Stimulated activated CD4-positive, alpha-beta T cell treated with anti-CD3 and anti-CD28 coated beads, Interleukin-2, amount 100 ng/mL, for 4 hours (primary cell): ENCODE measurements at places on chromosomes 11 and 22.

GRCh38 chr11:20122131-20122530 is 38.1 kb downstream of the DBX1 start:
- no peak for DNase-seq

GRCh38 chr11:3046190-3046589 is 11.0 kb downstream of the CARS1 start:
- DNase-seq, result no peak

- no peak for DNase-seq
Measured at GRCh38 chr11:106670069-106670468, 348.2 kb downstream of the GUCY1A2 start.

DNA sequence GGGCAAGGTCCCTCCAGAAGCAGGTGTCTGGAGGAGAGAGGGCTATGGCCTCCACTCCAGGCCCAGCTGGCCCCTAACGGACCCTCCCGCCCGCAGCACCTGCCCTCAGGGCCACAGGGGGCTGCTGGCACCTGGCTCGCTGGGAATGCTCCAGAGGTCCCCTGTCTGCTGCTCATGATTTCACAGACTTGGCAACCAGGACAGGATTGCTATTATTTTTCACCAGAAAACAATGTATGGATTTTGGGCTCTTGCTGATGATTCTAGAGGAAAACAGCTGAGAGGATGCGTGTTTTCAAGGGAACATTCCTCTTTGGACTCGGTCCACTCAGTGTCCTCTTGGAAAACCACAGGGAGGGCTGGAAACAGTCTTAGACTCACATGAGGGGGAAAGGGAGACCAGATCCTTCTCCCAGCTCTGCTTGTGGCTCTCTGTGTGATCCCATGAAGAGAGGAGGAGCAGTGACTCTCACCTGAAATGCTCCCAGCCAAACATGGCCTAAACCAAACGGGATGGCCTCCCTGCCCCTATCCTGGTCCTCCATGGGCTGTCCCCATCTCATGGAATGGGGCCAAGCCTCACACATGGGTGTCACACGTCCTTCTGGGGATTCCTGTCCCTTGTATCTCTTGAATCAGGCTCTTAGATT is 15.8 kb downstream of the MYEOV start:
- no peak for DNase-seq

GRCh38 chr11:92277871-92278270 is 53.3 kb downstream of the FAT3 start:
- DNase-seq, result no peak

DNA sequence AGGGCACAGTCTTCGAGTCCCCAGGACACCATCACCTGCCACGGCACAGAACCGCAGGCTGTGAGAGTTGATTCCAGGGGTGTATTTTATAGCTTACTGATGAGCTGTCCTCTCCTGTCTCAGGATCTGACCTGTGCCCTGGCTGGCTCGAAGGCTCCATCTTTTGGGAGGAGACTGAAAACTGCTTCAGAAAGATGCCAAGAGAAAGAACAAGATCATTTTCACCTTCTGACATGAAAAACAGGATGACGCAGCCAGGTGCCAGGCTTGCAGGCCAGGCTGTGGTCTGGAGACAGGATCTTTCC is 2.2 kb downstream of the MRGPRD start:
- DNase-seq, result no peak

- no peak for DNase-seq
Measured at GRCh38 chr11:60821827-60822599, 19.9 kb upstream of the CCDC86 start.

DNA sequence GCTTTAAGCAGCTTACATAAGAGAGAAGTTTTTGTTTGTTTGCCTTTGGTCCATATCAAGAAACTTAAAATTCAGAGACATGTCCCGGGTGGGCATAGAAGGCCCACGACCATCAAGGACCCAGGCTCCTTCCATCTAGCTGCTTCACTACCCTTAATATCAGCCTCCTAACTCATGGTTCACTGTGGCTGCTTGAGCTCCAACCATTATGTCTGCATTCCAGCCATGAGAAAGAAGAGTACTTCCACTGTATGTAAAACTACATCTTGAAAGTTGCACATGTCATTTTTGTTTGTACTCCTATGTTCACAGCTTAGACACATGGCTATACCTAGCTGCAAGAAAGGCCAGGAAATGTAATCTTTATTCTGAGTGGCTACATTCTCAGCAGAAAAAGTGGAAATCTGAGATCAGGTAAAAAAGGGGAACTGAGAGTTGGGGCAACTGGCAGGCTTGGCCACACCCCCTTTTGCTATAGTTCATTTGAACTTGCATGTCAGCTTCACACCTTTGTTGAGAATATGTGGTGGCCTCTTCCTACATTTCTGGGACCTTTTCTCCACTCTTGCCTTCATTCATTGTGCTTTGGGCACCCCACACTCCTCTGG is 81.3 kb upstream of the TP53I11 start:
- DNase-seq, result no peak

GRCh38 chr22:23704829-23705228 is 14.0 kb downstream of the RGL4 start:
- DNase-seq, result no peak

GRCh38 chr11:96260067-96260511 is 82.9 kb downstream of the MAML2 start:
- DNase-seq, result no peak

GRCh38 chr11:79076526-79077115 is 364.2 kb downstream of the TENM4 start:
- no peak for DNase-seq

- no peak for DNase-seq
Measured at GRCh38 chr11:1478544-1478943, 8.0 kb downstream of the MOB2 start.

GRCh38 chr22:18133452-18133851 is 16.5 kb upstream of the USP18 start:
- DNase-seq, result no peak

GRCh38 chr11:12376259-12377081 is 901 bp upstream of the PARVA start:
- no peak for DNase-seq

GRCh38 chr11:135027461-135027860 is 615.4 kb upstream of the B3GAT1 start:
- DNase-seq, result no peak

DNA sequence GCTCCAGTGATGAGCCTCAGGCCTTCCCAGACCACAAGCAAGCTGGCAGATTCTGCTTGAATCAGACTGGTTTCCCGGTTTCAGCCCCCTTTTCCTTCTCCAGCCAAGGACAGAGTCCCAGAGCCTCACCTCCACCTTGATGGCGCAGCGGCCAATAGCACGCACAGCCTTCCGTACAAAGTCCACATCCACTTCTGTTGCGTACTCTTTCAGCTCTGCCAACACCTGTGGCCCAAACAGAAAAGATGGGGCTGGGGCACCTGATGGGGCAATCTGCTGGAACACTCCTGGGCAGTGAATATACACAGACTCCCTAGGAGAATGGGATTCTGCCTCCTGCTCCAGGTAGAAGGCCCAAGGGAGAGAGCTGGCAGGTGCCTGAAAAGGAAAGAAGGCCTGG is 35.5 kb upstream of the RASL10A start:
- DNase-seq, result no peak

- DNase-seq, result no peak
Measured at GRCh38 chr11:59106363-59107336, at the start of gene FAM111B. Gene FAM111B (plus strand): TSS chr11:59107237. CDS start chr11:59109626, 2,389 bp downstream.

DNA sequence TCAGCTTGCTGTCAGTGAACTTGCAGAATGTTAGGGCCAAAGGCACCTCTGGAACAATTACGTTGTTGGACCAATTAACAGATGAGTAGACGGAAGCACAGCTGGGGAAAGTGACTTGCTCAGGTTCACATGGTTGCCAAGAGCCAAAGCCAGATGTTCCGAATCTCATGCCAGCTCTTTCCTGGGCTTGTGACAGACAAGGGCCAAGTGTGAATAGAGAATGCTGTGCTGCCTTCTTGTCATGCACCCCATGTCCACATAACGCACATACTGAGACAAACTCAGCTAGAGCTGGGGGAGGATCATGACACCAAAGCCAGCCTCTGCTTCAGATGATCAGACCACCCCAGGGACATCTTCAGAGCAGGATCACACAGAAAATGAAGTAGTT is 616.3 kb downstream of the INSC start:
- DNase-seq, result no peak

GRCh38 chr11:121589946-121590537 is 137.3 kb upstream of the SORL1-AS1 start:
- no peak for DNase-seq

- DNase-seq, result no peak
Measured at GRCh38 chr11:15006139-15006759, 34.1 kb upstream of the CALCA start.

DNA sequence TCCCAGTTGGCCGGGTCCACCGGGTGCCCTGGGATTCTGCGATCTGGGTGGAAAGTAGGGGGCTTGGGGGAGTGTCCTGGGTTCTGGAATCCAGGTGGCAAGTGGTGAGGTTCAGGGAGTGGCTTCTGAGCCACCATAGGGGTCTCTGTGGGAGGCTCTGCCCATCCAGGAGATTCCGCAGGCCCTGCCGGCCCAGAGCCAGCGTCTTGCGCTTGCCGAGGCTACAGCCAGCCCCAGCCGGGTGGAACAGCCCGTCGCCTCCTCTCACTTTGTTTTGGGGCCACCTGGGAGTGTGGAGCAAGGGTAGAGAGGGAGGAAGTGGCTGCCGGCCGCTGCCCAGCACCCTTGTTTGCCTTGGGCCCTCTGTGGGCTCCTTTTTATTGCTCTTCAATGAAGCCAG is 60.6 kb upstream of the PPP6R3 start:
- DNase-seq, result no peak

DNA sequence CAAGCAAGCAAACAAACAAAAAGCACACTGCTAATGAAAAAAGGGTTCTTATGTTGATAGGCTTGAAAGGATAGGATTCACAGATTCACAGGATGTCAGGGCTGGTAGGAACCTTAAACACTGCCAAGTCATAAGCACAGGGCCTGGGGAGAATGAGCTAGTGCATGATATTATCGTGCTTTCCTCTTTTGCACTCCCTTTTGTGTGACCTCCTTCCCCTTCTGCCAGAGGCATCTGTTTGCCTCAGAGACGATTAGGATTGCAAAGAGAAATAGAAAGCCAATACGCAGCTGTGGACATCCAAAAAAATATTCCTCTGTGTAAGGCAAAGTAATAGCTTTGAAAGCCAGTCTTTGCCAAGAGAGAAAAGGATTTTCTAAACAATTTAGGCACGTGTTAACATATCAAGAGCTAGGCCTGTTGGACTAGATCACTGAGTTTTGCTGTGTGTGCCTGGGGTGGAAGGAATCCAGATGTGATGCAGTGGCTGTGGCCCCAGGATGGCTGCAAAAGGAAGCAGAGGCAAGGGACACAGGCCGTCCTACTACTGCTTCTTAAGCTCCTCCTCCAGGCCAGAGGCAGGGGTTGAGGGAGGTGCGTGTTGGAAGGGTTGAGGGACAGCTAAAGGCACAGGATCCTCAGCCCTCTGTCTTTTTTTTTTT is 30.6 kb downstream of the MCHR1 start:
- DNase-seq, result no peak

DNA sequence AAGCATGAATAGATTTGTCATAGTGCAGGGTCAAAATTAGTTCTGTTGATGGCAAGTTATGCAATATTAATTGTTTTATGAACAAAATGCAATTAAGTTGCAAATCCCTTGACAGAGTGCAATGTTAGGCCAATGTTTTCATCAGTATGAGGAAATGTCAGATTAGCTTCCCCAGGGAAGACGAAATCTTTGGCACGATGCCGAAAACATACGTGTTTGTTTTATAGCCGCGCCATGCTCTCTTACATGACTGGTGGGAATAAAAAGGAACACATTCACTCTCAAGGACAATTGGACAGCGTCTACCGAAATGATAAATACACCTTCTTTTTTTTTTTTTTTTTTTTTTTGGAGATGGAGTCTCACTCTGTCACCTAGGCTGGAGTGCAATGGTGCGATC is 27.0 kb downstream of the MFNG start:
- no peak for DNase-seq

DNA sequence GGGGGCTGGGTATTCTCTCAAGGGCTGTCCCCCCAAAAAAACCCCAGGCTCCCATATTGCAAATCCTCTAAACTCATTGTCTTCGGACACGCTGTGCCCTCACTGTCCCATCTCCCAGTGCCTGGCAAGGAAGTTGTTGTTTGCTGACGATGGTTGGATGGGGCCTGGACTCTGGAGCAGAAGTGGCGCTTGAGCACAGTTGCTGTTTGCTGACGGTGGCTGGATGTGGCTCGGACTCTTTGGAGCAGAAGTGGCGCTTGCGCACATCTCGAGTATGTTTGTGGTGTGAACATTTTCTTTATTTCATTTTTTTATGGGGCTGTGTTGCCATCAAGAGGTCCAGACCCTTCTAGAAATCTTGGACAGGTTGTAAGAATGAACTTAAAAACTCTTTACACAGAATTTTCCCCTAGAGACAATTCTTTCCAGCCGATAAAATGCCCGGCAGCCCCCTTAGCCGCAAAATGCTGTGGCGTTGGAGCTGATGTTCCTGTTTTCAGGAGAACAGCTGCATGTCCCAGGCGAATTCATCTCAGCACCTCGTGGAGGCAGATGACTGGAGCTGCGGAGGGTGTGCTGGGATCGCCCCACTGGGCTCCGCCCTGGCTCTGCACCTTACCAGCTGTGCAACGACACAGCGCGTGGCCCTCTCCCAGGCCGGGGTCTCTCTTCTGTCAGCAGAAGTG is 1167.4 kb downstream of the BRD1 start:
- no peak for DNase-seq

DNA sequence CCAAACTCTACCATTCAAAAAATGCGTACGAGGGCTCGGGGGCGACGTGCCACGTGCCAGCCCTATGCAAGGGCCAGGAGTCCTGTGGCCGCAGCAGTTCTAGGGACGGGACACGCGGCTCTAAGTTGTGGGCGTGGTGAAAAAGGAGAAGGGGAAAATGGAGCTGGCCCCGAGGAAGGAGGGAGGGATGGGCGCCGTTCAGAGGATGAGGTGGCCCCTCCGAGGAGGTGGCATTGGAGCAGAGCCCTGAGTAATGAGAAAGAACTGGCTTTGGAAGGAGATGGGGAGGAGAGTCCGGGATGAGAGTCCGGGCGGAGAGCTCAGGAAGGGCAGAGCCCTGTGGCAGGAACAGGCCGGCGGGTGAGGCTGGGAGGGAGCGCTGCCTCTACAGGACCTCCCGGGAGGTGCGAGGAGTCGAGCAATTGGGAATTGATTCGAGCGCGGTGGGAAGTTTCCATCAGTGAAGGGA is 21.0 kb downstream of the OTUB1 start:
- no peak for DNase-seq

DNA sequence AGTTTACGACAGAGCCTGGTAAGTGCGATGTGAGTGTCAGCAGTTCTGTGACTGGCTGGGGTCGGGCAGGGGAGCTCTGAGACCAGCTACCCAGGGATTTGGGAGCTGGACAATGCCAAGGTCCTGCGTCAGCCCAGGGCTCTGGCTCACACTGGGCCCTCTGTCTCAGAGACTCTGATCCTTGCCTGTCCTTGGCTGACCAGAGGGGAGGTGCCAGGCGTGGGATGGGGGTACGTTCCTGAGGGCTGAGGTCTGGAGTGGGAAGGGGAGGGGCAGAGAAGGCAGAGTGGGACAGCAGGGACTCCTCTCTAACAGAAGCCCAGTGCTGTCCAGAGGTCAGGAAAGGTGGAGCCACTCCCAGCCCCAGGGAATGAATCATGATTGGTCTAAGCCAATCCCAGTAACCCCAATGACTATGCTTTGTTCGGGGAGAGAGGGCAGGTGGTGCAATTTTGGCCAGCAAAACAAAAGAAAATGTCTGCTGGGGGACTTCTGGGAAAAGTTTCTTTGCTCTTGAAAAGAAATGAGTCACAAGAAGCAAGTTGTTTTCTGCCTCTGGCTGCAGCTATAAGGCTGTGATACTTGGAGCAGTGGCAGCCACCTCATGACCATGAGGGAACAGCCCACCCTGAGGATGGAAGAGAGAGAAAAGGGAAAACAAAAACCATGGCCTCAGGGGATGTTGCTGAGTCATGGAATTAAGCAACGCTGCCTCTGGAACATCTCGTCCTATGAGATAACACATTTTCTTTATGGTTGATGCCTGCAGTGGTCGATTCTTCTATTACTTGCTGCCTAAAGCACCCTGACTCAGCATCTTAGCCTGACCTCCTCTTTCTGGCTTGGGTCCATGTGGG is 108.3 kb downstream of the CHST1 start:
- DNase-seq, result no peak
